ENCODE measurements at places on chromosomes 7 and 10.
A peak's percentile ranks its signal among the peaks of the same experiment; 100 is the strongest.

DNA sequence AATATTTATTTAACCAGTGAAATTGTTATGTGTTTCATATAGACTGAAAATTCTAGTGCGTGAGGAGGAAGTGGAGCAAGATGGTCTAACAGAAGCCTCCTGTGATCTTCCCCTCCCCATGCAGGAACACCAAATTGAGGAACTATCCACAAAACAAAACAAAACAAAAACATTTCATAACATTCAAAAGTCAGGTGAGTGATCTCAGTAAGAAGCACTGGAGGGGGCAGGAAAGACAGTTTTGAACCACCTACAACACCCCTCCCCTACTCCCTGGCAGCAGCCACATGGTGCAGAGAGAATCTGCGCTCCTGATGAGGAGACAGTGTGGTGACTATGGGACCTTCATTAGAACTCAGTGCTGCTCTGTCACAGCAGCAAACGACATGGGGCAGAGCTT is 221.9 kb upstream of the SEMA3C start:
- DNase-seq, result no peak

DNA sequence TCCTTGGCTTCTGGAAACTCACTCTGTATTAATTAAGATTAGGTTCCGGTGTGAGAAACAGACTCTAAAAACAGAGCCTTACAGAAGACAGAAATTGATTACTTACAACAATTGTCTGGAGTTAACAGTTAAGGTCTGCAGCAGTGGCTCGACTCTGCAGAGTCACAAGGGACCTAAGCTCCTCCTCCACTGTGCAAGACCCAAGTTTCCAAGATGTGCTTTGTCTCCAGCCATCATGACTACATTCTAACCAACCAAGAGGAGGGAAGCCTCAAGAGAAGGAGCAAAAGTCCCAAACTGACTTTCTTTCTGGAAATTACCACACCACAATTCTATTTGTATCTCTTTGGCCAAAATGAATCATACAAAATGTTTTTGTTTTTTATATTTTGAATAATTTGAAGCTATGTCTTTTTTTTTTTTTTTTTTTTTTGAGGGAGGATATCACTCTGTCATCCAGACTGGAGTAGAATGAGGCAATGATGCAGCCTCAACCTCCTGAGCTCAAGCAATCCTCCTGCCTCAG is 14.2 kb upstream of the ODAD2 start:
- no peak for DNase-seq

- no peak for DNase-seq
Measured at GRCh38 chr7:91030680-91031380, 233.4 kb upstream of the FZD1 start.

DNA sequence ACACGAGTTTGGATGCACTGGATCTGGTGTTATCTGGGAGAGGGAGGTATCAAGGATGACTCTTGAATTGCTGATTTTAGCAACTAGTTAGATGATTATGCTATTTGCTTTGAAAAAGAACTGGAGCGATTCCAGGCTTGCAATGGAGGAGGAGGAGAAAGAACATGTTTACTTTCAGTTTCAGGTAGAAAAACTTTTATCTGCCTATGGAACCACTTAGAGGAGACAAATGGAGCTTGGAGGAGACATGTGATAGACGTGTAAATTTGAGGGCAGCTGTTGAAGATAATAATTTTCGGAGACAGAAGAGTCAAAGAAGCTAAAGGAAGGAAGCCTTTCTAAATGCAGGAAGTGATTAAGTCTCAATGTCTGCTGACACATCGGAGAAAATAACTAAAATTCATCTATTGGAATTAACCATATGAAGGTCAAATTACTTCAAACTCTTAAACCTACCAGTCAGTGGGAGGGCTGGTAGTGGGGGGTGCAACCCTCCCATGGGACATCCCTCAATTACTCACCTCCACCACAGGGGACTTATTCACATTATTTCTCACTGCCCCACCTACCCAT is 56.4 kb upstream of the GNAI1 start:
- DNase-seq, result no peak

GRCh38 chr7:139255290-139255689 is 24.3 kb downstream of the UBN2 start:
- DNase-seq, result no peak

DNA sequence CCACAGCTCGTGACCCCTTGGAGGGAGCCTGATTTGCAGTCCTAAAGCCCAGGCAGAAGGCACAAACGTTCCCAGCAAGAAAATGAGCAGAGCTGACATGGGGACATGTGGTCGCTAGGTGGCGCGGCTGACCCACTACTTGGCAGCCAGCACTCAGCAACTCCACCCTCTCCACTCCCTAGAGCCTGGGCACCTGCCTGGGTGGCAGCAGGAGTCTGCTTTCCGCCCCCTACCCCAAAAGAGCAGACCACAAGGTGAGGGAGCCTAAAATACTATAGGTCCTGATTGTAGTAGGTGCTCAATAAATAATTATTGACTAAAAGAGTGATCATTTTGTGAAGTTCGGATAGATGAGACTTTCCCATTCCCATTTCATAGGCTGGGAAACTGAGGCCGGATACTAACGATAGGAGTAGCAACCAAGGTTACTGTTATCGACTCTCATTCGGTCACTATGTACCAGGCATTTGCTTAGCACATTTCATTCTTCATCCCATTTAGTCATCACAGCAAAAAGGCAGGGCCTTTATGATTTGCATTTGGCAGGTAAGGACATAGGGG is 57.4 kb downstream of the NEUROG3 start:
- peak; percentile 54 for DNase-seq

DNA sequence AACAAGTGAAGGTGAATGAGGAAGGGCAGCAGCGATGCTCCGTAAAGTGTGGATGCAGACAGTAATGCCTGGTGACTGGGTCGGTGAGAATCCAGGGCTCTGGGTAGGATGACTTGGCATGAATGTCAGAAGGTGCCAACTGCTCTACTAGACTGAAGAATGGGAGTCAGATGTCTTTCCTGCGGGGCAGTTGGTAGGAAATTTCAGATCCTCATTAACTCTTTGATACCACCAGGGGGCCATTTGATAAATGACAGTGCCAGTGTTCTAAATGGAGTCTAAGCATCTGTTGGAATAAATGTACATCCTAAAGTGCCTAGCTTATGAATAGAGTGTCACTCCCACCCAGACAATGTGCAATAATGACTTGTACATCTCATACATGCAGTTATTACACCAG is 462.0 kb downstream of the GRM8 start:
- no peak for DNase-seq

DNA sequence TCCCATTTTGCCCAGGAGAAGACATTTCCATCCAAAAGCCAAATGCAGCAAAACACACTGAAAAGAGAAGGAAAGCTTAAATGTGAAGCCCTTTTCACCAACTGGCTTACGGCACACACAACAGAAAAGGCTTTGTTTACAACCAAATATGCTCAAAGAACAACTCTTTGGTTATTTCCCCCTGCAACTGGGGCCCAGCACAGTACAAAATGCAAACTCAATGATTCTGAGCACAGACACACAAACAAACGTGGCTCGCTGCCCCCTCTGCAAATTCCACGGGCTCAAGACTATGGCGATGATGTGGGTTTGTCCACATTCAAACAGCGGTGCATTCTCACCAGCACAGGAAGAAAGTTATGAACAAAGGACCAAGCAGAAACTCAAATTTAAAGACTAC is 5.3 kb downstream of the CPXM2 start:
- no peak for DNase-seq

Data from stimulated activated CD8-positive, alpha-beta memory T cell treated with anti-CD3 and anti-CD28 coated beads, Interleukin-2, amount 100 ng/mL, for 1 hour (primary cell).